ENCODE measurements at places on chromosomes 5 and 9. TPM values are rescaled to one million over a fixed set of nuclear protein-coding genes. Genes with fewer than 3 reads are reported as not detected.

Gene ORM2
- 1.2 TPM for total RNA-seq

Gene SLC34A1
- not detected for total RNA-seq

GRCh38 chr9:131180454-131180853, 55.1 kb downstream of the NUP214 start:
- DNase-seq, result no peak

- DNase-seq, result no peak
These were observed 199.6 kb downstream of the SYK start for GRCh38 chr9:91001146-91001611.

DNA sequence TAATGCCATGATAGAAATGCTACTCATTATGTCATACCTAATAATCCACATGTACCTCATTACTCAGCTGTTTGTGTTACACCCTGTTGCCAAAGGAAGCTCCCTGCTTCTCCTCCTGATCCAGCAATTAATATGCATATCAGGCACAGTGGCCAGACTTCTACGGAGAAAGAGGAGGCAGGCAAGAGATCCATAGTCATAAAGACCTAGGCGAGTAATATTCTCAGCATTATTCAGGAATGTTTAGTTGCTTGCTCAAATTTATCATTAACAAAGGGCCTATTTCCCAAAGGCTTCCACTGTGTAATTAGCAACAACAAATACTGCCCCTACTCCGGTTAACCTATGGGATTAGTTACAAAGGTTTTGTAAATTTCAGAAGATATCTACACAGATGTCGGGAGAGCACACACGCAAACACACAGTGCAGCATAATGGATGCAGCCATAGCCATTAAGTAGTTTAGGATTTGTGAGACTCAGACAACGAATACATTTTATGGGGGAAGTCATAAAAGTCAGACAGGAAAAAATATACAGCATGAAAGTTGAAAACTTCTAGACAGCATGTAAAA, 192.6 kb downstream of the EFNA5 start:
- DNase-seq, result no peak

DNA sequence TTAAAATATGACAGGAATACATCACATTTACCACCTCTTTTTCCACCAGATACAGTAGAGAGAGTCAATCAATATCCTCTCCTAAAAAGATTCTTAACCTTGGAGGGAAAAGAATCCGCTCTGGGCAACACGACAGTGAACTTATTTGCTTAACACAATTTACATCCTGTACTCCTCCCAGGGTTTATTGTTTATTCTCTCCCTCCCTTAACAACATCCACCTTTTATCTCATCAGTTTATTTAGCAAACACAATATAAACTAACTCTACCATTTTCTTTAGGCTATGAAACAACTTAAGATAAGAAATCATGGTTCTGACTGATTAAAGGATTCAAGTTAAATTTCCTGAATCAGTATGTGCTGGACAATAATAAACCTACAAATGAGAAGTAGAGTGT, 50.9 kb downstream of the CERT1 start:
- DNase-seq, result no peak

GRCh38 chr9:122393284-122393983, 22.6 kb downstream of the PTGS1 start:
- DNase-seq, result no peak

DNA sequence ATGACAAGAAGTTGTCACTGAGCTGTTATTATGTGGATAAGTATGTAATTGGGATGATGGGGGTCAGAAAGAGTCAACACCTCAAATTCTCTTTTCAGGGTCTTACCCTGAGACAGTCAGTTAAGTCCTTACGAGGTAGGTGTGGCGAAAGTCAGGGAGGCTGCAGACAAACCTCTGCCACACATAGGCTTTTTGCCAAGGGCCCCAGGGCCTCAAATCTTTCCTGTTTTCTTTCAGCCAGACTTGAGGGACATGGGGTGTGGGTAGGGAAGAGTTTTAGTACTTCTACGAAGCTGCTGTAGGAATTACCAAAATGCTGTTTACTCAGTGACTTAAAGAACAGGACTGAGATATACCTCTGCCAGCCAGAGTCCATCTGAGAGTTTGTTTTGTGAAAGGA, 13.8 kb downstream of the OR2S2 start:
- no peak for DNase-seq

GRCh38 chr9:68609901-68610415, 69.3 kb upstream of the TMEM252 start:
- no peak for DNase-seq

DNA sequence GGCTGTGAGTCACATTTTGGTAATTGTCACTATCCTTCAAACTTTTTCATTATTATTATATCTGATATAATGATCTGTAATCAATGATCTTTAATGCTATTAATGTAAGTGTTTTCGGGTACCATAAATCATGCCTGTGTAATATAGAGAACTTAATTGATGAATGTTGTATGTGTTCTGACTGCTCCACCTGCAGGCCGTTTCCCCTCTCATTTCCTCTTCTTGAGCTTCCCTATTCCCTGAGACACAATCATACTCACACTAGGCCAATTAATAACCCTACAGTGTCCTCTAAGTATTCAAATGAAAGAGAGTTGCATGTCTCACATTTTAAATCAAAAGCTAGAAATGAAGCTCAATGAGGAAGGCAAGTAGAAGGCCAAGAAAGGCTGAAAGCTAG, 420.9 kb upstream of the SGCD start:
- DNase-seq, result no peak
